Activated CD4-positive, alpha-beta T cell treated with anti-CD3 and anti-CD28 coated beads, Interleukin-2, amount 50 U/mL, for 16 hours (primary cell): ENCODE measurements at places on chromosomes 1 and 21.

DNA sequence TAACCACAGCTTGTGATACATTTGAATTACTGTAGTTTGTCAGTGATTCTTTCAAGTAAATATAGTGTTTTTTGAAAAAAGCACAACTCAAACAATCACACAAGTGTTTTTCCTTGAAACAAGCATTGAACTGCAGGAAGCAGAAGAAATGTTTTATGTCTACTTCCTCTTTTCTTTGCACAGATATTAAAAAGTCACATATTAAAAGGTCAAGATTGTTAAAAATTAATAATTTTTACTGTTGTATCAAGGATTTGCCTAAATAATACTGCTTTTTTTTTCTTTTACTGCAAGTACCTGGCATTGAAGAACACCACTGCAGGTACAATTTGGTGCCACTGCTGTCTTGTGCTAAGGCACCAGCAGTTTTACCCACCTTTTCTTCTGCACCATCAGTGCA lies 214.2 kb upstream of the C1orf105 start:
- no peak for DNase-seq

GRCh38 chr21:35358008-35358407 lies 308.9 kb upstream of the RUNX1 start:
- DNase-seq: peak; percentile 59

GRCh38 chr1:64911326-64911725 lies 55.0 kb downstream of the JAK1 start:
- DNase-seq: no peak

DNA sequence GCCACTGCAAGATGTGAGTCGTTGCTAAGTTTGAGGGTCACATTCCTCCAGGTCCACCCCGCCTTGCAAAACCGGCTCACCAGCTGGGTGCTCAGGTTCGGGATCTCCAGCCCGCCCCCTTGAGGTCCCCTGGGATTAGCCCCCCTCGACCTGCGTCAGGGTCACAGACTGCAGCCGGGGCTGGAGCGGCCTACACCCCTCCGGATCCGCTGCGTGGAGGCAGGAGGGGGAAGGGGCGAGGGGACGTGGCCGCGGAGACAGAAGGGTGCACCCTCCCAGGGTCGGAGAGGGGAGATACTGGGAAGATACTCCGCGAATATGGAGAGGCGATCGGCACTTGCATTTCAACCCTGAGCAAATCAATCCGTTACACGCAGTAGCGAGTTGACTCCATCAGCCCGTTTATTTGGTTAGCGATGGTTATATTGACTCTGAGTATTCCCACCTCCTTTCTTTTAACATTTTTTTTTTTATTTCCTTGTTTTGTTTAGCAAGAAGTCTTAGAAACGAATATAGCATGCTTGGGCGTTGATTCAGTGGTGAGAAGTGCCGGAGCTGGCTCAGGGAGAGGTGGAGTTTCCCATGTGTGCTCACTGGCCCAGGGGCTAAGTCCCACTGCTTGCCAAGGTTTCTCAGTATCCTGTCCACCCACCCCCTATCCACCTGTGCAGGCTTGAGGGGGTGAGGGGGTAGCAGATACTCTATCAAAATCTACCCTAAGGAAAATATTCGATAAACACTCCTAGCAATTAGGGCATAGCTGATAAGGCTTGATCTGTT lies 997 bp downstream of the IFNAR2 start:
- no peak for DNase-seq

DNA sequence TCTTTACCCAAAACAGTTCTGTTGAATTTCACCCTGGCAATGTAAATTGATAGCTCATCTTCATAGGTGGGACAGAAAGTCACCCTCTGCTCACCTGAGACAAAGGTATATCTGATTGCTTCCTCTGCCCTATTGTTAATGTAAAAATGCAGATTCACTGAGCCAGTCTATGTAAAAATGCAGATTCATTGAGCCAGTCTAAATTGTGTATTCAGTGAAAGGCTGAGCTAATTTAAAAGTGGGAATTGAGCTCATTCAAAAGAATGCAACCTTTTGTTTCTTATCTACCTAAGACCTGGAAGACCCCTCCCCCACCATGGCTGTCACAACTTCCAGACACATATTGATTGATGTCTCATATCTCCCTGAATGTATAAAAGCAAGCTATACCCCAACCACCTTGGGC lies 4.8 kb upstream of the MYSM1 start:
- DNase-seq: no peak

DNA sequence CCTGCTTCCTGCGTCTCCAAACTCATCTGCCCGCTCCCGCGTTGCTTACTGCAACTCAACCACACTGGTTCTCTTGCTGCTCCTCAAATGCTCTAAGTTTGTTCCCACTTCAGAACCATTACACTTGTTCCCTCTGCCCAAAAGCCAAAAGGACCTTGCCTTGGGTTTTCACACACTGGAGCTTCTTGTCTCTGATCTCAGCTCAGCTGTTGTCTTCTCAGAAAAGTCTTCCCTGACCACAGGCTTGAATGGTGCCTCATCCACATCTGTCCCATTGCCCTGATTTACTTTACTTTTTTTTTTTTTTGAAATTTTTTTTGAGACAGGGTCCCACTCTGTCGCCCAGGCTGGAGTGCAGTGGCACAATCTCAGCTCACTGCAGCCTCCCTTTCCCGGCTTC lies 44.3 kb upstream of the SYT14 start:
- no peak for DNase-seq

GRCh38 chr1:207463571-207463970 lies 9.4 kb downstream of the CR2 start:
- no peak for DNase-seq

GRCh38 chr21:19275065-19275464 lies 871.5 kb upstream of the TMPRSS15 start:
- no peak for DNase-seq

DNA sequence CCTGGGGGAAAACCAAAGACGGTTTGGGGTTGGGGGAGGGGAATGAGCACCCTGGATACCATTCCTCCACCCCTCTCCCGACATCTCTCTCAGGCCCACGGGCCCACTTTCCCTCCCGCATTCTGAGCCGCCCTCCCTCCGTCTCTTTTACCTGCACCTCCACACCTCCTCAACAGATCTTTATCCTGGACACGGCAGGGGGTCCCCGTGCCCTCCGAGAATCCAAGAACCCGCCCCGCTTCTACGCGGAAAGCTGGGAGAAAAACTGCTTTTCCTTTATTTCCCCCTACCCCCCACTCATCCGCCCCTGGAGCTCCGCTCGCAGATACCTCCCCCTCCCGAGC lies 108.8 kb downstream of the NAV1 start:
- no peak for DNase-seq

- DNase-seq: no peak
These were observed 265.2 kb downstream of the BRINP3 start for GRCh38 chr1:190212450-190212849.

DNA sequence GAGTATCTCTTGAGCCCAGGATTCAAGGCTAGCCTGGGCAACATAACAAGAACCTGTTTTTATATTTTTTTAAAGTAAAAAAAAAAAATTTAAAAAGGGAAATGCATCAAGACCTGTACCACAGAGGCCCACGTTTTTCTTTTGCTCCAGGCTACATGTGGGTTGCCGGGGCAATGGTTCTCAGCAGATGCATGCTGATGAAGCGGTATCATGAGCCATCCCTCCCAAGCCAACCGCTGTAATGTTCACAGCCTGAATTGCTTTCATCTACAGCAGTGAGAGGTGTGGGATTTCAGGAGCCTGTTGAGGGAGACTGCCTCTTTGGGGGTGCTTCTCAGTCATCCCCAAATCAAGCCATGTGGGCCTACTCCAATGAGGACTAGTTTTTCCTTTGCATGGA lies 60.5 kb downstream of the CD58 start:
- DNase-seq: no peak

DNA sequence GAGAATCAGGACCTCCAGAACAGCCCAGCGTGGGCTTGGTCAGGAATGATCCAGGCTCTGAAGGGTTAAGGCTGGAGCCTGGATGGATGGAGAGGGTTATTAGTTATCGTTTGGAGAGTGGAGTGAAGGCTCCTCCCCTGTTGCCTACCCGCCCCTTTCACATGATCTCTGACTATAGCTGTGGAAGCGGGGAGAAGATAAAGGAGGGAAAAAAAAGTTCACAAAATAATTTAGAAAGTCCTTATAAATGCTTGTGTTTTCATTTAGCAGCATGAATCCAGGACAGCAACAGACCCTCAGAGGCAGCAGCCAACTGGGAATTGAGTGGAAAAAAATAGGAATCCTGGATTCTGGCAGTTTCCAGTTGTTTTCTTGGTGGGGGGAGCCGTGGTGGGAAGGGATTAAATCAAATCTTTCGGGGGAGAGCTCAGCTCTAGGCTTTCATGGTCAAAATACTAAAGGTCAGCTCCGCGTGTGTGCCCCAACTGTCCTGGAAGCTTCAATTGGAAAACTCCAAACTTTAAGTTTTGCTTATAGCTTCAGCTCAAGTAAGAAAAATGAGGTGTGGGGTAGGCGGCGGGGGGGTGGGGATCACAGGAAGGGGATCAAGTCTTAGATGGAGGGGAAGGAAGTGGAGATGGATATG lies 595 bp upstream of the DDR2 start:
- no peak for DNase-seq

DNA sequence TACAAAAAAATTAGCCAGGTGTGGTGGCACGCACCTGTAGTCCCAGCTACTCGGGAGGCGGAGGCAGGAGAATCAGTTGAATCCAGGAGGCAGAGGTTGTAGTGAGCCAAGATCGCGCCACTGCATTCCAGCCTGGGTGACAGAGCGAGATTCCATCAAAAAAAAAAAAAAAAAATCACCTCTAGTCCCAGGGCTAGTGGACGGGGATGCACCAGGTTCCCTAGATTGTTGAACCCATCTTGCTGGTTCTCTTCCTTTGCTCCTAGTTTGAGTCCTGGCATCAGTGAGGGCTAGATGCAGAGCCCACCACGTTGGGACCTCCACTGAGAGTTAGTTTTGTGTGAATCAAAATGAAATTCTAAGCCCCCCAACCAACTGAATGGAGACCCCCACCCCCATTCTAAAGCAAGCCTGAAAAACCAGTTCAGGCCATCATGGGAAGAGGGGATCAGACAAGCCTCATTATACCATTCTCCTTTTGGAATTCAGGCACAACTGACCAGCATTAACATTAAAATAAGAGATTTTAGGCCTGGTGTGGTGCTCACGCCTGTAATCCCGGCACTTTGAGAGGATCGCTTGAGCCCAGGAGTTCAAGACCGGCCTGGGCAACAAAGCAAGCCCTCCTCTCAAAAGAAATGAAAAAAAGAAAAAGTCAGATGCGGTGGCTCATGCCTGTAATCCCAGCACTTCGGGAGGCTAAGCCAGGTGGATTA lies 17.9 kb upstream of the L1TD1 start:
- no peak for DNase-seq

DNA sequence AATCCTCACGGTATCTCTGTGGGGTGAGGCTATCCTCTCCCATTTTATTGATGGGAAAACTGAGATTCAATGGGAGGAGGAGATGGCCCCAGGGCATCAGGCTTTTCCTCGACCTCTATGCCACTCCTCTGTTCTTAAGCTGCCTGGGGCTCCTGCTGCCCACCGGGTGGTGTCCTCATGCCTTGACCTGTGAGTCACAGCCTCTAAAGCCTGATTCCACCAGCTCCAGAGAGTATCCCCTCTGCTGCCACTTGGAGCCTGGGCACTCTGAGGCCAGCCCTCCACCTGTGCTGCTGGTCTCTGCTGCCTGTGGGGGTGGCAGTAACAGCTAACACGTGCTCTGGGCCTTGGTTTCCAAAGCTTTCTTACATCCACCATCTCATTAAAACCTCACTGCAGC lies 241.2 kb downstream of the TRABD2B start:
- no peak for DNase-seq

DNA sequence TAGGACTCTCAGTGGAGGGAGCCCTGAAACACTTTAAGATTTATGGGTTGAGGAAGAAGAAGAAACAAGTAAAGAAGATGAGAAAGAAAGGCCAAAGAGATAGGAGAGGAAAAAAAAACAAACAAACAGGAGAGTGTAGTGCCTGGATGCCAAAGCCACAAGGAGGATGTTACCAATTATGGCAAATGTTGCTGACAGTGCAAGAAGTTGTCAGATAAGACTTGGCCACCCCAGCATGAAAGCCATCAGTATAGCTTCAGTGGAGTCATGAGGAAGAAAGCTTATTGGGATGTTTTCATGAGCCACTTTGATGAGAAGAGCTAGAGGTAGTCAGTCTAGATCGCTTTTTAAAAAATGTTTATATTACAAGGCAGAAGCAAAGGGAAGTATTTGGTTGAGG lies 380.2 kb upstream of the ADGRL4 start:
- DNase-seq: no peak

DNA sequence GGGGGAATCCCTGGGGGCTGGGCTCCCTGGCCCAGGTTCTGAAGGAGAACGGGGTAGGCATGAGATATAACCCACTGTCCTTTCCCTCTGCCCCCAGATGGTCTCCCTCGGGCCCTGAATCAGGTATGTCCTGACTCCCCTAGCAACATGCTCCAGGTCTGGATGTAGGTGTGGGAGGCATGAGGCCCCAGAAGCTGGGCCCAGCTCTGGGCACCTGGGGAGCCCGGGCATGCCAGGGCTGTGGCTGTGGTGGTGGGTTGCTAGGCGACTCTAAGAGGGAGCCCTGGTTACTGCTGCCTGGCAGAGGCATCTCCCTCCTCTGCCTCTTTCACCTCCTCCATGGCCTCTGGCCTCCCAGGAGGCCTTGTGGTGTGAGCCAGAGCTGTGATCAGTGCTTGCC lies 16.2 kb downstream of the FOXO6 start:
- no peak for DNase-seq

DNA sequence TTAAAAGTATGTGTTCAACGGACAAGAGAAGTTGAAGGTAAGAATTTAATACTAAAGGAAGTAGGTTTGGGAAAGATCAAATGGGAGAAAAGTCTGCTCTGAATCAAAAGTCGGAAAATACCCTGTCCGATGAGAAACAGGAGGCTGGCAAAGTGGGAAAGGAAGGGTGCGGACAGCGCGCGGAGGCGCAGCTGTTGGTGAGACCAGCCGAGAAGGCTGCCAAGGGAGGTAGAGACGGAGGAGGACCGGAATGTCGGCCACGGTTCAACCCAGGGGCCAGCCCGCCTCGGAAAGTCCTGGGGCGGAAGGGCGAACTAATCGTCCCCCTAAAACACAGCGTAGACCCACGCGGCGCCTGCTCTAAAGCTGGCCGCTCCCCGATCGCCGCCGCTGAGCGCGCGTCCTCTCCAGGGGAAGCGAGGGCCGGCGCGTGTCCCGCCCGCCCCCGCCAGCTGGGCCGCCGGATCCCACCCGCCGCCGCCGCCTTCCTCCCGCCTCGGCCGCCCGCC lies 639 bp upstream of the SPATA1 start:
- no peak for DNase-seq

DNA sequence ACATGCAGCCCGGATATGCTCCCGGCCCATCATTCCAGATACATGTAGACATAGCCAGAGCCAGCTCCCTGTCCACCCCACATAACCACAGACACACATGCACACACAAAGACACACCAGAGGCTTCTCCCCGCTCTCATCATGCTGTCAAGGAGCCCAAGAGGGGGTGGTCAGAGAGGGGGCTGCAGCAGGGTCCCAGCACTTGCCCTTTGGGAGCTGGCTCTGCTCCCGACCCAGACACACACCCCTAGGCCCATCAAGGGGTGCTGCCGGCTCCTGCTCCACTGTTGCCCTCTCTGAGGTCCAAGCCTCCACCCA lies 2.6 kb downstream of the PTAFR start:
- no peak for DNase-seq
